ENCODE measurements at places on chromosomes 2 and 18. TPM values are rescaled to one million over a fixed set of nuclear protein-coding genes. Genes with fewer than 3 reads are reported as not detected.

DNA sequence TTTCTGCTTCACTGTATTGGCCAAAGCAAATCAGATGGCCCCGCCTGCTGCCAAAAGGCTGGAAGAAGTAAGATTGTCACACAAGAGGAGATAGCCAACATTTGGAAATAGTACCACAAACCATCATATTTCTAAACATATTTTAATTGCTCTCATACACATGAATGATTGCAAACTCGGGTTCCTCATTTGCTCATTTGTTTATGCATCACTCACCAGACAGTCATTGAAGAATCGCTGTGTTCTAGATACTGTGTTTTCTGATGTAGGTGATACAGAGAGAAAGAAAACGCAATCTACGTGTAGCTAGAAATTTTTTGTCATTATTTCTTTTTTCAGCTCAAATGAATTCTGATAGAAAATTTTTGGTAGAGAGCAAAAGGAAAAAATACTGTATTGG lies 1103.4 kb downstream of the TSN start:
- DNase-seq: no peak

- DNase-seq: no peak
These were observed 113.7 kb downstream of the SPOPL start for GRCh38 chr2:138615257-138615656.

DNA sequence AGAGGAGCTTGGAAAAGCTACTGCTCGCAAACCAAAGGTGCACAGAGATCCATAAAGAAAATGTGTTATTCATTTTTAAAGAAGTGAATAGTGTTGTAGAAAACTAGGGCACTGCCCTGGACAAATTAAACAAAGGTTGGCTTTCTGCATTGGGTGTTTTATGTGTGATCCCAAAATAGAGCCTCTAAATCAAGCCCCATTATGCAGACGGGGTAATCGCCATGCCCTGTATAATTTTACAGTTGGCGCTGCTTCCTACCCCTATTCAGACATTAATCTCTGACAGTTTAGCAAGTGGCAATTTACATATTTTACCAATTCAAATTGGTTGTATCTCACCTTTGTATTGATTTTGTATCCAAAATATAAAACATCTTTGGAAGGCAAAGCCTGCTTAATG lies 109.1 kb downstream of the PID1 start:
- no peak for DNase-seq

DNA sequence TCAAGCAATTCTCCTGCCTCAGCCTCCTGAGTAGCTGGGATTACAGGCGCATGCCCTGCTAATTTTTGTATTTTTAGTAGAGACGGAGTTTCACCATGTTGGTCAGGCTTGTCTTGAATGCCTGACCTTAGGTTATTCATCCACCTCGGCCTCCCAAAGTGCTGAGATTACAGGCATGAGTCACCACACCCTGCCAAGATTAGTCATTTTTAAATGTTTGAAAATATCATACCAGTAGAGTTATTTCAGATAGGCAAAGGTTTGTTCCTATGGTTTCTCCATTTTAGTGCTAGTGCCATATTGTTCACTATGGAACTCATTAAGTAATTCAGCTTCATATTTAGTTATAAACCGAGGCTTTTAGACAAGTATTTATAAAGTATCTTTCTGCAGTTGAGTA lies 52.3 kb downstream of the HIBCH start:
- no peak for DNase-seq

- no peak for DNase-seq
These were observed 108.6 kb downstream of the COMMD1 start for GRCh38 chr2:62014102-62014501.

DNA sequence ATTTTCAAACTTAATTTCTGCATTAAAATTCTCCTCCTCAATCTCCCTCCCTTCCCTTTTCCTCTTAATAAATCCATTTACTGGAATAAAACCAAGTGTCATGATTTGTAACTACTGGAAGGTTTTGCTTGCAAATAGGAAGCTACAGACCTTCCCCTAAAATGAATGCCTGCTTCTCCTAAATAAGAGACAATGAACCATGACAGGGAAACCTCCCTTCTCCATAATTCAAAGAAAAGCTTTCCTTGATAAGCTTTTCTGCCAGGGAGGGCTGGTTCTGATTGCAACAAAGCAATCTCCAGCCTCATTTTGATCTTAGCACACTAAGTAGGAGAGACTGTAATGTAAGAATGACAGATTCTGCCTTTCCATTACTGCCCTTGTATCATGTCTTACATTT lies 111.0 kb upstream of the CDH20 start:
- DNase-seq: no peak

GRCh38 chr18:55588111-55588869 lies at the start of gene TCF4:
Gene TCF4, minus strand, starts transcription at chr18:55588192. Its CDS starts 1,076 bp downstream, at chr18:55587116.
- no peak for DNase-seq

PAX8 gene
- 0.98 TPM for total RNA-seq

GBX2 gene
- not detected for total RNA-seq

NEU4 gene
- not detected for total RNA-seq

DNA sequence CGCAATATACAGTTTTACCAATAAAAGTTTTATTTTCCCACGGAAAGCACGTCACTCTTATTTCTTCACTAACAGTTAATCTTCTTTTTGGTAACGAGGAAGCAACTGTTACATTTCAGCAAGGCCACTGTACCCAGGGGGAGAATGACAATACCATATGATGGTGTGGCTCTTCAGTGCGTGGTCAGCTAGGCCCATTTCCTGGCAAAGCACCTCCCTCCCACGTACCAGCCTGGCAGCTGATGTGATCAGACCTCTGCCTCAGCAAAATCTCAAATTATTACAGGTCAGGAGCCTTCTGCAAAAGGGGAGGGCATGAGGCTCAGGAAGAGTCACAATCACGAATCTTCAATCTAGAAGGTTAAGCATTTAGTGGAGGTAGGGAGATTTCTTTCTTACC lies 55.4 kb downstream of the KLF7 start:
- no peak for DNase-seq

DNA sequence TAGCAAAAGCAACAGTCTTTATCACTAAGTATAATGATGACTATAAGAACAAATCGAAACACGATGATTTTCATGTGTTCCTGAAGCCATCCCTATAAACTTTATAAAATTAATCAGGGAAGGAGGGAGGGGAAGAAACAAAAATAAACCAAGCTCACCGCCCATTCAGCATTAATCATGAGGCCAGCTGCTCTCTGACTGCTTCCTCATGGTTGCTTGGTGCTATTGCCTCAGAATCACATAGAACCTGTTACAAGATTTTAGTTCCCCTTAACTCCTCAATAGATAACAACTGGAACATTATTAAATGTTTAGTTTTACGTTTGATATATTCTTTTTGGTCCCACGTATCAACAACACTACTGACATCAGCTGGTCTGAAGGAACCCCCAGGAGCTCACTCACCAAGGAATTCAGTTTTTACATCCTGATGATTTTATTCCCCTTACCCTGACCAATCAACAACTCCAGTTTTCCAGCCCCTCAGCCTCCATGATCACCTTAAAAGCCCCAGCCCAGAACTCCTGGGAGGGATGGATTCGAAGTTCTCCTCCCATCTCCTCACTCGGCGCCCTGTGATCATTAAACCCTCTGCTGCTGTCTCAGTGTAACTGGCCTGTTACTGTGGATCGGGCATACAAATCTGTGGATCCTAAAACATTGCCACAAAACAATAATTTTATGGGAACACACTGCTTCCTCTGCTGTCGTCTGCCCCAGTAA lies 10.6 kb upstream of the HNRNPLL start:
- DNase-seq: no peak

ANKRD23 gene
- total RNA-seq: 6.3 TPM

- DNase-seq: no peak
These were observed 33.8 kb downstream of the PLA2R1 start for GRCh38 chr2:160028431-160029269.

- no peak for DNase-seq
These were observed 1.0 kb upstream of the GMPPA start for GRCh38 chr2:219497495-219498279.

PIAS2 gene
- total RNA-seq: 21.0 TPM

DNA sequence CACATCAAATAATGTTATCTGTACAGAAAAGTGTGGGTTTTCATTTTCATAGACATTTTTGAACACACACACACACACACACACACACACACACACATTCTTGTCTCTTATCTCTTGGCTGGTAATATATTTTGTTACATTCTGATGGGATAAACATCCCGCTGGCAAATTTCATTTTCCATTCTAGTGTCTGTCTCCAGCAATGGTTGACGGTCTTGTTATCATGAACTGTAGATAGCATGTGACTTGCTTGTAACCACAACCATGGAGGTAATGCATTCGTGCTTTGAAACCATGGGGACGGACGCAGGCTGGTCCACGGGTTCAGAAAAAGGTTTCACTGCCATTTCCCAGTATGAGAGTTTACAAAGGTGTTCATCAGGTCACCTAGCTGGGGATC lies 156.4 kb downstream of the PPP1R1C start:
- no peak for DNase-seq

DNA sequence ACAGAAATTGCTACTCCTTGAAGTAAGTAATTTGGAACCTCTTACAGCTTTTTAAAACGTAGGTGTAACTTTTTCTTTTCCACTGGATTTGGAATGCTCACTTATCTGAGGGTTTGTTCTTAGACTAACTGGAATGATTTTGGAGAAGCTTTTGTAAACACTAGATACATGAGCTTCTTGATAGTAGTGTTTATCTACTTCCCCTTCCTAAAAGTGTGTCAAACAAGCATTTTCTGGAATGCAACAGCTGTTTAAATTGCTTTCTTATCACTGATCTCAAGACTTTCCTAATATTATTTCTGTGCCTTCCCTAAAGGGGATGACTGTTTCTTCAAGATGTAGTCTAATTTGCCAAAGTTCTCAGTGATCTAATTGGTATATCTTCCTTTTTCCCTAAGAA lies 282.6 kb downstream of the CCDC178 start:
- no peak for DNase-seq

DNA sequence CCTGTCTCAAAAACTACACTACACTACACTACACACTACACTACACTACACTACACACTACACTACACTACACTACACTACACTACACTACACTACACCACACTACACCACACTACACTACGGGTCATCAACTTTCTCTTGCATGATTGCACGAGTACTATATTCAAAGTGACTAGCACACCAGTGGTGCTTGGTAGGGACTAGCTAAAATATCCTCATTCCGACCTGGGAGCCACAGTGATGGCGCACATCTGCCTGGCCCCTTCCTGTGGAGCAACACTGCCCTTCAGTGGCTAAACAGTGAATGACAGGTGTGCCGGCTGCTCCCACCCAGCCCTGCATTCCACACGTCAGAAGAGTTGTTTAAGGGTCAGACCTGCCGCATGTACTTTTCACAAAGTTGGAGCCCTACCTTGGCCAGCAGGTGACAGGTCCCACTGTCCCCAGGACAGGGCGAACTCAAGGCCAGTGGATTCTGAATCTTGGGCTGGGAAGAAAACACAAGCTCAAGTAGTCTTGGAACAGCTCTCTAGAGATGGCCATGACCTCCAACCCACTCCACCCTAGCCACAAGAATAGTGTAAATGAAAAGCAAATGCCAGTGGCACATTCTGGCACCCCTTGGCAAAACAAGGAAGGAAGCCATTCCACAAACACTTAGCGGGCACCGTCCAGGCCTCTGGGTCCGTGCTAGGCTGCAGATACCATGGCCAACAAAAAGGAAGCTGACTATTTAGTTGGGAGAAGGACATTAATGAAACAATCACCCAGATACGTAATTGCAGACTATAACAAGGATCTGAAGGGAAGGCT lies 79.7 kb upstream of the MSH2 start:
- DNase-seq: peak; percentile 44

DNA sequence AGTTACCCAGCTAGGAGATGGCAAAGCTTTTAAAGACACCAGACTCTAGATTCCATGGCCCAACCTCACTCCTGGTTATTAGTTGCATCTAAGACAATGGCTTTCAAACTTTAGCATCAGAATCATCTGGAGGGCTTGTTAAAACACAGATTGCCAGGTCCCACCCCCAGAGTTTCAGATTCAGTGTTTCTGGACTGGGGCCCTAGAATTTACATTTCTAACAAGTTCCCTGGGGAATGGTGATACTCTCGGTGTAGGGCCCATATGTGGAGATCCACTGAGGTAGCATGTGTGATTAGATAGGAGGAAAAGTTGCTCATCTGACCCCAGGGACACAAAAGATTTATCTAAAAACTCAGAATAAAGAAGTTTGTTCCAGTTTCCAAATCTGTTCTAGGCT lies 14.5 kb upstream of the TTR start:
- no peak for DNase-seq

DNA sequence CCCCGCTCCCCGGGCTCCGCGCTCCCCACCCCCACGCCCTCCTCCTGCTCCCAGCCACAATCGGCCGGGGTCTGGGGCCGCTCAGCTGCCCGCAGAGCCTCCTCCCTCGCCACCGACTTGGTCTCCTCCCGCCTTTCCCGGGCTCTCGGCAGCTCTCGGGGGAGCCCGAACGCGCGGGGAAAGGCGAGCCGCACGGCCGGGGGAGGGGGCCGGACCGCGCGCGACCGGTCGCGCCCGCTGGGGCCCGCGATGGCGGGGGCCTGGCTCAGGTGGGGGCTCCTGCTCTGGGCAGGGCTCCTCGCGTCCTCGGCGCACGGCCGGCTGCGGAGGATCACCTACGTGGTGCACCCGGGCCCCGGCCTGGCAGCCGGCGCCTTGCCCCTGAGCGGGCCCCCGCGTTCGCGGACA lies 327 bp downstream of the LTBP1 start:
- no peak for DNase-seq

FOXI3 gene
- total RNA-seq: not detected

- DNase-seq: no peak
These were observed 3.8 kb upstream of the GCC2 start for GRCh38 chr2:108444941-108445840.

NCKAP5 gene
- not detected for total RNA-seq

IL36A gene
- total RNA-seq: not detected
